Kidney glomerular epithelial cell (primary cell): ENCODE measurements at places on chromosomes 2 and 18.

DNA sequence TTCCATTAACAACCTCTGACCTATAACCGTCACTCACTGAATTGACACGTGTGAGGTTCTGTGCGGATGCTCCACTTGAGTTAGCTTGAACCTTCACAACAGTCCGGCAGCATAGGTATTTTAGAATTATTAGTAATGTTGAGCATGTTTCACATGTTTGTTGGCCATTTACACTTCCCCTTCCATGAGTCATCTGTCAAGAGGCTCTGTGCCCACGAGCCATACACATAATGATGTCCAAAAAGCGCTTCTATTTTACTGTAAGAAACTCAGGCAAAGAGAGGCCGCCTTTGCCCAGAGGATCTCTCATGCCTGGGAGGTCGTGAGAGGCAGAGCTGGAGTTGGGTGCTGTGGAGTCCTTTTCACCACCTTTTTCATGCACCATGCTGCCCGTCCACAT lies 28.9 kb upstream of the TMEM214 start:
- DNase-seq: no peak

GRCh38 chr2:128390256-128390990 lies 71.8 kb upstream of the HS6ST1 start:
- DNase-seq: no peak

GRCh38 chr2:233940376-233941276 lies 23.5 kb downstream of the TRPM8 start:
- DNase-seq: no peak

DNA sequence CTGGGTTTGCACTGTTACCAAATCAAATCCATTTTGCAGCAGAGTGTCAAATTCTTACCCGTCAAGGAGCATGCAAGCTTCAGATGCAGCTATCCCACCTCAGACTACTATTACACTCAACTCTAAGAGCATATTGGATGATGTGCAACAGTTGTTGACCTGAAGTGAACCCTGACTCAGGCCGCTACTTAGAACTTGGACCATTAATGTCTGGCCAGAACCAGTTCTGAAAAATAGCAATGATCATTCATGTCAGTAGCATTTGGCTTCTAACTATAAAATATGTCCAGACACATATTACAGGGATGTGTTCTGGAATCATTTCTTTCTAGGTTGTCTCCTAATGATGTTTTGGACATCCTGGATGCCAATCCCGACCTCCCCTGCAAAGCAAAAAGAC lies 135.5 kb upstream of the PKDCC start:
- DNase-seq: no peak

GRCh38 chr2:232659359-232659758 lies 26.0 kb downstream of the EFHD1 start:
- DNase-seq: no peak

GRCh38 chr2:106561356-106561755 lies 74.2 kb downstream of the CD8B2 start:
- DNase-seq: no peak

DNA sequence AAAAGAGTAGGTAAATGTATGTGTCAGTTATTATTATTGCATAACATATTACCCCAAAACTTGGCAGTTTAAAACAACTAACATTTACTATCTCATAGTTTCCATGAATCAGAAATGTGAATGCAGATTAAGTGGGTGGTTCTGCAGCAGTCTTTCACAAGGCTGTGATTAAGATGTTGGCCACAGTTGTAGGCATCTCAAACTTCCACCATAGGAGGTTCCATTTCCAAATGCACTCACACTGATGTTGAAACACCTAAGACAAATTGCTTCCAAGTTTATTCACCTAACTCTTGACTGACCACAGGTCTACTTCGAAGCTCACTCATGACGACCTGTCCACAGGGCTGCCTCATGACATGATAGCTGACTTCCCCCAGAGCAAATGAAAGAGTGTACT lies 360.8 kb downstream of the GRB14 start:
- no peak for DNase-seq

DNA sequence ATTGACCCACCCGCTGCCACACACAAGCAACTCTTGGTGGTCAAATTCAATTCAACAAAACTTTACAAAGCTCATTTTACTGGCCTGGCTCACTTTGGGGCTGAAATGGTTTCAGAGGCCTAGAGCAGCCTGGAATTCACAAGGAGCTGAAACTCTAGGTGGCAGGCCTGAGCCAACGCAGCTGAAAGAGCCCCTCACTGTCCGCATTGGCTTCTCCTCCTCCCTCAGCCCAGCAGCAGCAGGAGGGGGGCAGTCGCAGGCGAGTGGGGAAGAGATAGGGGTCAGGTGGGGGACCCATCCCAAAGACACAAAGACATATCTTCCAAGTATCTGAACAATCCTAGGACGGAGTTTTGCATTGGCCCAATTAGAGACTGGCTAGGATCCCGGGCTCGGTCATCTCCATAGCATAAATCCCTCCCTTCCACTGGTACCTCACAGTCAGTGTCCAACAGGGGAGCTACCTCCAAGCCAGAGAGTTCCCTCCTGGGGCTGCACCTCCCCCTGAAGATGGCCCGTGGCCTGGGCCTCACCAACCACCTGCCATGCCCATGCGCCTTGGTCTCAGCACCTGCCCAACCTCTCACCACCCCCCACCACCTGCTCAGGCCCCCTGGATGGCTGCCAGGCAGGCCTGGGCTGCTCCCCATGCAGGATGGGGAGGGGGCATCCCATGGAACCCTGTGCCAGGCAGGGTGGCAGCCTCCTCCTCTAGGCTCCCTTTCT lies 113.4 kb downstream of the ZBTB7C start:
- DNase-seq: no peak

DNA sequence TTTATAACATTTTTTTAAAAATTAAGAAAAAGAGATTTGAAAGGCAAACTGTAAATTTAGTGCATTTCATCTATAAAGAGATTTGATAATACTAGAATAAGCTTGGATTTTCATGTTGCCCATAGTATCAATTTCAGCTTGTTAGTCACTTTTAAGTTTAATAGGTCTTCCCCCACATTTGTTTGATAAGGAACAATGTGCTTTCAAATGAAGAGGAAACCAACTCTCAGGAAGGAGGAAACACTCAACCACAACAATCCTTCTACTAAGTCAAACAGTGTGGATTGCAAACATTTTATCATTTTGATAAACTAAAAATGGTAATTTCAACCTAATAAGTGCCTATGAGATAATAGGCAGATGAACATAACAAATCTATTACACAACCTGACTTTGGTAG lies 397.1 kb upstream of the CDH20 start:
- DNase-seq: no peak

GRCh38 chr18:67421651-67422050 lies 94.9 kb downstream of the DSEL start:
- no peak for DNase-seq

DNA sequence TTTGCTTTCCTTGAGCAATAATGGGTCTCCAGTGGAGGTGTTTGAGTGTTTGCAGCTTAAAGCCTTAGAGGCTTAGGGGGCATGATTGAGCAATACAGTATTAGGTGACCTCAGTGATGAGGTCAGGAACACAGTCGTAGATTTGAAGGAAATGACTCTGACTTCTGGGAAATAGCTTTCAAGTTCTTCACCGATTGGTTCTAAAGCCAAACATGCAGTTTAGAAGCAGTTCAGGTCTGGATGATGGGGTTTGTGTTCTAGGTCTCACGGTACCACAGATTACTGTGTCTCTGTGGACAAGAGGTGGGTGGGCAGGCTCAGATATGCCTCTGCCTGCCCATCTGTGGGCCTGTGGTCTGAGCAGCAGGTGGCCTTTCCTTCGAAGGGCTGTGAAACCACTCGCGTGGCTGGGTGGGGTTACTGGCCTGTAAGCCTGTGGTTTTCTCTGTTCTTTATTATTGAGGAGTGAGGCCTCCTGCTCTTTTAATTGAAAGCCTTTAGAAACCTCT lies 7.8 kb downstream of the MTHFD2 start:
- no peak for DNase-seq

DNA sequence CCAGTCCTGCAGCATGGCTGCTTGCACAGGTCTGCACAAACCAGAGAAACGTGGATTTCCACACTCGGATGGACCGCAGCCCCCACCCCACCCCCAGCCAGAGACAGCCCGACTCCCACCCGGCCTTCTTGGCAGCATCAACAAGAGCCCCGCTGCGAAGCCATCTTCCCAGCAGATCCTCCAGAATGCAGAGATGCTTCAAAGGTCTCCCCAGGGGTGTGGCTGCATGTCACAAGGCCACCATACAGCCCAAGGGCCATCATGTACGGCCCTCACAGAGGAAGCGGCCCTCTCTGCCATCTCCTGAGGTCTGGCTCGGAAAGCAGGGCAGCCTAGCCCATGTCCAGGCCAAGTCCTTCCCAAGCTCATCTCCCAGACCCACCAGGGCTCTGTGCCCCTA lies 11.5 kb downstream of the DNMT3A start:
- no peak for DNase-seq

DNA sequence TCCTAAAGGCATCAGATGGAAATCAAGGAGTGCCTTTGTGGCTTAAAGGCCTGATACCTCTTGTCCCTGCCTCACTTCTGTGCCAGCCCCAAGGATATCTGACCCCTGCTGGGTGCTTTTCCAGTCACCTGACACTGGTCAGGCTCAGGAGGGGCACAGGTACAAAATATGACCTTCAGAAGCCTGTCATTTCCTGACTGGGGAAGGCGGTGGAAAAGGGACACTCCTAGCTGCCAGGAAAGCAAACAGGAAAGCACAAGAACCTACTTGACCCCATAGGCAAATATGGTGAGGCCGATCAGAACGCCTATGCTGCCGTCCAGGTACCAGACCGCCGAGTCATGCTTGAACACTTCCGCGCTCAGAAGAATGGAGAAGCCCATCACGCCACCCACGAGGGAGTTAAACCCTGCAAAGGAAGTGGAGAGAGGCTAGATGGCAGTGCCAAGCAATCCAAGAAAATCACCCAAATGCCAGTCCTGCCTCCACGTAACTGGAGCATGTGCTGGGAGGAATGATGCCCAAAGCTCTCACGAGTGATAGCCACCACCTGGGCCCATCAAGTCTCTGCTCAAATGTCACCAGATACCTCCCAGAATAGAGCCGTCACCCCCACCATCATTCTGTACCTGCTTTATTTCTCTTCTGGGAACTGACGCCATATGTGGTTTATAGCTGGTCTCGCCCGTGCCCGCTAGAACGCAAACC lies 204.0 kb downstream of the MGAT5 start:
- no peak for DNase-seq

GRCh38 chr18:45688113-45688512 lies 35.9 kb upstream of the SLC14A1 start:
- DNase-seq: no peak
